ENCODE measurements at places on chromosomes 1 and 21. TPM values are rescaled to one million over a fixed set of nuclear protein-coding genes. Genes with fewer than 3 reads are reported as not detected.

Gene DEDD
- total RNA-seq = 48.0 TPM

Gene SPSB1
- total RNA-seq = 10.0 TPM

Gene GPR37L1
- not detected for total RNA-seq

Gene C1orf53
- 1.3 TPM for total RNA-seq

Gene NEGR1
- total RNA-seq = not detected
